ENCODE measurements at places on chromosomes 12 and 14.

GRCh38 chr12:132535019-132535418, 45.1 kb downstream of the FBRSL1 start:
- DNase-seq, result no peak

GRCh38 chr14:51059032-51059431, 35.9 kb downstream of the TRIM9 start:
- no peak for DNase-seq

DNA sequence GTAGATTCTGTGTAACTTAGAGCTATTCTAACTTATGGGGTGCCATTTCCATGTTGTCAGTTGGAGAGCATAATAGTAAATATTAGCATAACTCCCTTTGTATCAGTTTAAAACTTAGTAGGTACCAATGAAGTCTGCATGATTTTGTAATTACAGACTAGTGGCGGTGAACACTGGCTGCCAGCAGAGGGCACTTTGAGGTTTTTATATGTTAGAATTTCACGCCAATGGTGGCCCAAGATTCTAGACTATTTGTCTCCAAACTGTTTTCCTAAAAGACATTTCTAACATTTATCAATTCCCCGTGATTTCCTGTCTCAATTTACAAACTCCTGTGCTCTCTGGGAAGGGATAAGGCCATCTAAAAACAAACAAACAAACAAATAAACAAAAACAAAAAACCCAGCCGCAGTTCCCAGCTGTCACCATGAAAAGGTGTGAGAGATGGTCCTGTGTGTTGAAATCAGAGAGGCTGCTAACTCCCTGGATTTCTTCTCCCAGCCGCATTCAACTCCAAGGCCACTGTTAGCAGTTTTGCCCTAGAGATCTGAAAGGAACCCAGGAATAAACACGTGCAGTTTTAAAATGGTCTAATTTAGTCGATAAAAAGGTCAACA, 57.6 kb downstream of the BRMS1L start:
- no peak for DNase-seq

- no peak for DNase-seq
These were observed 61.2 kb downstream of the FBXL14 start for GRCh38 chr12:1533205-1533601.

DNA sequence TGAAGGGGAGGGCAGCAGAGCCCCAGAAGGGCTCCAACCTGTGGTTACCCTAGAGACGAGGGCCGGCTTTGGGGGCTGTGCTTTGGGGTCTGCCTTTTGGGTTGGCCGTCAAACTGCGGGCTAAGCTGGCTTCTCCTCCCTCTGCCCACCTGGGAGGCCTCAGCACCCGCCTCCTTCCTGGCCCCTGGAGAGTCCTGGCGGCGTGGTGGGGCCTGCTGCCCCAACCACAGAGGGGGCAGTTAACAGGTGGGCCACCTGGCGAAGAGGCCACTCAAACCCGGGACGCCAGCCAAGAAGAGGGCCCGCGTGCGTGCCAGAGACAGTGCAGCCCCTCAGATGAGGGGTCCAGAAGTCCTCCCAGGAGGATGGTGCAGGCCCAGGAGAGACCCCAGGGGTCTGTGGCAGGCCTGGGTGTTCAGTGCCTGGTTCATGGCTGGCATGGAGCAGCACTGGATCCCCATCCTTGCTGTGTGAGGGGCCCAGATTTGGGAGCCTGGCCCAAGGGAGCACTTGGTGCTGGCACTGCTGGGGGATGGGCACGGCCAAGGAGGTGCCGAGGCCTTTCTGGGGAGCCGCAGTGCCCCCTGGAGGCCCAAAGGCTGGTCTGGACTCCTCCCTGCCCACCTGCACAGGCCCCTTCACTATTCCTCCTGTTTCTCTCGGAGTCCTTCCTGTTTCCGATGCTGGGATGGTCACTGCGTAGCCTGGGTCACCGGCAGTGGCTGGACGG, 48.8 kb downstream of the LRCOL1 start:
- no peak for DNase-seq

- DNase-seq, result no peak
These were observed 18.4 kb downstream of the TMPO start for GRCh38 chr12:98533723-98534251.

DNA sequence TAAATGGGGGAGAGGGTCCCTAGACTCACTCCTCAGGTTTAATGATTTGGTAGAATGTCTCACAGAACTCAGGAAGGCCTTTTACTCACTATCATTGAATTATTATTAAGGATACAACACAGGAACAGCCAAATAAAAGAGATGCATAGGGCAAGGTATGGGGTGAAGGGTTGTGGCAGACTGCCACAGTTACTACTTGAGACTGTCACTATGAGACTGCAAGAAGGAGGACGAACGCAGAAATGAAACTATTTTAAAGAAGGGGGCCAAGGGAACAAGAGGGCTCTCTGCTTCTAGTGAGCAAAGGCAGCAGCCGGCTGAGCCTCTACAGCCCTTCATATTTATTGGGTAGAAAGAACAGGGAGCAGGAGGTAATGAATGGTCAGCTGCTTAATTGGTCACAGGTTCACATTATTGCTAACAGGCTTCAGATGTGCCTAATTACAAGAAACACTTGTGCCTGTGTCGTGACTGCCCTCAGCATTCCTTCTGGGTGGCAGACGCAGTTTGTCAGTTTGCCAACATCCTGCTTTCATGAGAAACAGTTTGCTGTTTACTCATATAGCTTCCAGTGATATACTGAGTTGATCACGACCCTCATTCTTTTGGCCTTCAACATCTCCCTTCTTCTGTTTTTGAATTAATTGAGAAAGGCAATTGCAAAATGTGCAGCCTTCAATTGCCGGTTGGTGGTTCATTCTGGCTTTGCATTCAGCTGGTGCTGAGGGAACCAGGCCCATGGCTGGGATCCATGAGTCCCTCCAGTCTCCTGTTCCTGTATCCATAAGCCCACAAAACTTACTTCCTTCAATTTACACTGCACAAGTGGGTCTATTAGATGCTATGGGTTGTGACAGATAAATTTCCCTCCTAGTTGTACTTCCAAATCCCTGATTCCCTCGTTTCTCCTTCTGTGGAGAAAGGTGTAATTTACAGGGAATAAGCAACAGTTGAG, 82.8 kb upstream of the PLEKHG7 start:
- DNase-seq, result no peak

DNA sequence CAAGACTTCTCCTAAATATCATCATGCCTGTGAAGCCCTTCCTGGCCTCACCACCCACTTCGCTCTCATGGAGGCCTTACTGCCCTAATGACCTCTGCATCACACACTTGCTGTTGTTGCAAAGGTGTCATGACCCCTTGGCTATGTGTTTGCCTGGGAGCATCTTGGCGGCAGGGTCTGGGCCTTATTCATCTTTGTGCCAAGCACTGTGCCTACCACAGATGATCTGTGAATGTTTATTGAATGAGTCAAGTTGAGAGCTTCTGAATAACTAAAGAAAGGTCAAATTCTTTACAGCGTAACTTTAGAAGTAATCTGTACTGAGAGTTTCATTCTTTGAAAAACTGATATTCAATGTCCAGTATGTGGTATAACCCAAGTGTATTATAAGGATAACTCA, 113.3 kb downstream of the TTC8 start:
- DNase-seq, result no peak

DNA sequence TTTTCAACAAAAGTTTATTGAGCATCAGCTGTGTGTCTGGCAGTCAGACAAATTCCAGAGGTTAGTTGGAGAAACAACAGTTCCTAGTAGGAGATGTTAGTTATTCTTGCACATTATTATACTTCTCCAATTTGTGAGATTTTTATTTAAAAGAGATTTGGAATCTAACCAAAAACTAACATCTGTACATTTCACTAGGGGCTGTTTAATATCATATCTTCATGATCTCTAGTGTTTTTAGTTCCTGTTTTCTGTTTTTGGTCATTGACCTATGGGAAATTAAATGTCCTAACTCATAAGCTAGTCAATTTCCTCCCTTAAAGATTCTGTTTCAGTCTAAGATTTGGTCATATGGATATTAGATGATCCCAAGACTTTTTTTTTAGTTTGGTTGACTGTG, 34.1 kb upstream of the KLHDC2 start:
- no peak for DNase-seq

DNA sequence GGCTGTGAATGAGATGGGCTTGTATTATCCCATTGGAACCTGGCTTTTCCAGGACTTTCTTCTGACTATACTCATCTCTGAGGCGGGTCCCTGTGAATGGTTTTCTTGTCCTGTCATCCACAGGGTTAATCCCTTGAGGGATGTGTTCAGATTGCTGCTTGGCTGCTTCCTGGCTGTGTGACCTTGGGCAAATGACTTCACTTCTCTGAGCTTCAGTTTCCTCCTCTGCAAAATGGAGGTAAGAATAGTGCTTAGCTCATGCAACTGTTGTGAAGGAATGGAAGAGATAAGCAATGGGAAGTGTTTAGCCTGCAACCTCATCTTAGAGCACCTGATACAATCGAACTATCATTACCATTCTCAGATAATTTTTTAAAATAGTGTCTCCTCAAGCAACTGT, 32.1 kb upstream of the PPP1CC start:
- DNase-seq, result no peak

- DNase-seq, result no peak
These were observed 19.3 kb upstream of the LLPH start for GRCh38 chr12:66149702-66150398.

DNA sequence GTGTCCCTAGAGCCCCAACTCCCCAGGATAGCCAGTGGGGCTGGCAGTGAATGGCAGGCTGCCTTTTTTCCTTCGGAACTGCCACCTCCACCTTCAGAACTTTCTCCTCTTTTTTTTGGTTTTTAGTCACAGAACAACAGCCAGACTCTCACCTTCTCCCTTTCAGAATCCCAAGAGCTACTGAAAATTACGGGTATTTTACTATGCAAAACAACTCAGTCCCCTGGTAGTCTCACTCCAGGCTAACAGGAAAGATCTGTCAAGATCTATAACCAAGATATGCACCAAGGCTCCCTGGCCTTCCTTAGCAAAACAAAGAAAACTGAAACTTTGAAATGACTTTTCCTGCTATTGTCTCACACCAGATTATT, 12.5 kb downstream of the PLEKHG6 start:
- DNase-seq, result no peak

- DNase-seq, result no peak
These were observed 10.6 kb downstream of the FOXA1 start for GRCh38 chr14:37584211-37585100.

- DNase-seq, result no peak
These were observed 61.2 kb downstream of the PTPN21 start for GRCh38 chr14:88493392-88494185.

- no peak for DNase-seq
These were observed 46.5 kb downstream of the EML1 start for GRCh38 chr14:99839696-99840095.

DNA sequence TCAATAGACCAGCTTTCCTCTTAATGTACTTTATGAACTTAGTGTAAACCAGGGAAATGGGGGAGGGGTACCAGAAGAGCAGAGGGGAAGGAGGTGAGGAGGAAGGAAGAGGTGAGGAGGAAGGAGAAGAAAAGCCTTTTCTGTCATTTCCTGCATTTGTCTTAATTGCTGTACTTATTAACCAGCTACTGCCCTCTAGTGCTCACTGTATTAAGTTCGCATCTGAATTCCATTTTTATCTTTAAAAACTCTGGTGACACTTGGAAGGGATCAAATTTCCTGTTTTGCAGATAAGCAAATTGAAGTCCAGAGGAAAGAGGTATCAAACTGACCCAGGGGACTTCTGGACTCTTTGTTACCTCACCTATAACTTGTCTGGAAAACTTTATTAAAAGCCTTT, 22.2 kb downstream of the MANSC1 start:
- DNase-seq, result no peak

DNA sequence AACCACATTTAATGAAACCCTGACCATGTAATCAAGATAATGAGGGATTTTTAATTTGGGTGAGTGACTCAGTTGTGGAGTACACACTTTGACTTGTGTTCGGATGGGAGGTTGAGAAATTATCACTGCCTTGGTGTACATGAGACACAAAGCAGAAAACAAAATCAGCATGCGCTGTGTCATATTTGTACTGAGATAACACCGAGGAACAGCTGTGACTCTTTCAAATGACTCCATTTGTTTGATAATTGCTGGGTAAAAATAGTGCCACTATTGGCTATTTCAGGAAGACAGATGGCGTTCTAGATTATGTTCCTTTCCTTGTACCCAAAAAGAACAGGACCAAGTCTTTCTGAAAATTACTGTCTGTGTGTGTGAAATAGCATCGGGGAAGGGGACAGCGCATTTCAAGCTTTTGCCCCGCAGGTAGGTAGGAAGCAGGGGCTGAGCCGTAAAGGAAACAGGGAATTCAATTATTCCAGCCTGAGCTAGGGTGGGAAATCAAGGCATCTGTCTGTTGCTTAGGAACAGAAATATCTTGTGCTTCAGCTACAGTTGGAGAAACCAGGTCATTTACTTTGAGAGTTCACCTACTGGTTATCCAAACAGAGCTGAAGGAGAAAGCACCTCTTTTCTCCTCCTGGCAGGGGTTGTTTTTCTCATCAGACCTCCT, 114.3 kb downstream of the SNAPC1 start:
- DNase-seq, result no peak

DNA sequence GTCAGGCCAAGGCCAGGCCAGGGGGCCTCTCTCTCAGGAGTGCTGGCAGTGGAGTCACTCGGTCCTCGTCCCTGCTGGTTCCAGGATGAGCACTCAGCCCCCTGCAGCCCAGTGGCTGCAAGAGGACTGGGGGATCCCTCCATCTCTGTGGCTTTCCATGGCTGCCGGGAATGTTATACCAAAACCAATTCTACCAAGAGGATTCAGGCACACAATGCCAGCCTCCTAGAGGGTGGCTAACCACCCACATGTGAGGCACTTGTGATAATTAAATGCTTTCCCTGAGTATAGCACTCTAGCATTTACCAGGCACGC, 21.9 kb downstream of the ASB2 start:
- no peak for DNase-seq

DNA sequence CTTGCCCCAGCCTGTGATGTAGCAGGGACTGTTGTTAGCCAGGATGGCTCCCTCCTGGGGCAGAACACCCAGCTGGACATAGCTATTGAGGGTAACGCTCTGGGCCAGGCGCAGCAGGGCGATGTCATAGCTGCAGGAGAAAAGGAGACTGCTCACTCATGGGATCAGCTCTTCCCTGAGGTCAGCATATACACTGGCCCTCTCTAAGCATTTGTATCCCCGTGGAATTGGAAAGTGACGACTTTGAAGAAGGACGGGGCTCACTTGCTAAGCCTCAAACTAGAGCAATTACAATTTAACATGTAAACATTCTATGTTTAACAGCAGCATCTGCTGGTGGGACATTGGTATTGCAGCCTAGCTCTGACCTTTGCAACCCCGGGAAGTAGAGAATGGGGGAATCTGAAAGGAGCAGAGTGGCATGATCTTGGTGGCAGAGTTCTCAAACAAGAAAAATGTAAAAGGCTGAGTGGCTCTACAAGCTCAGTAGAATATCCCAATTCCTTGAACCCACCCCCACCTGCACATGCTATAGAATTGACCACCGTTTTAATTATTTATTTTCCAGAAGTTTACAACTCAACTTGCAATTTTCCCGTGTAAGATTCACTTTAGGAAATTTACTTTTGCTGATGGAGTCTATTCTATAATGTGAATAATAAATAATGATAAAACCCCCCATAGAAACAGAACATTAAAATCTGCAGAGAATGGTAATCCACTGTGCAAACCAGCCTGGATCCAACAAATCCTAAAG, 5.0 kb downstream of the CELA1 start:
- peak; percentile 52 for DNase-seq
